ENCODE measurements at places on chromosomes 7 and 10.

- no peak for DNase-seq
These were observed 31.4 kb upstream of the FAM133B start for GRCh38 chr7:92621561-92622023.

DNA sequence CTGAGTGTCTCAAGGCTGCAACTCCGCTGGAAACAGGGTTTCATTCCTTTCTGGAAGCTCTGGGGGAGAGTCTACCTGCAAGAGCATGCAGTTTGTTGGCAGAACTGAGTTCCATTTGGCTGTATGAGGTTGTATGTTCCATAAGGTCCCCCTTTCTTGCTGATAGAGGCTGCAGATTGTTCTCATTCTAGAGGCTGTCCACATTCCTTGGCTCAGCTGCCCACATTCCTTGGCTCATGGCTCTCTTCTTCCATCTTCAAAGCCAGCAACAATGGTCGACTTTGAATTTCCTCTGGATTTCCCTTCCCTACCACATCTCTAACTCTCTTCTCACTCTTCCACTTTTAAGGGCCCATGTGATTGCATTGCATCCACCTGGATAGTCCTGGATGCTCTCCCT is 147.3 kb upstream of the CDCA7L start:
- DNase-seq: no peak

DNA sequence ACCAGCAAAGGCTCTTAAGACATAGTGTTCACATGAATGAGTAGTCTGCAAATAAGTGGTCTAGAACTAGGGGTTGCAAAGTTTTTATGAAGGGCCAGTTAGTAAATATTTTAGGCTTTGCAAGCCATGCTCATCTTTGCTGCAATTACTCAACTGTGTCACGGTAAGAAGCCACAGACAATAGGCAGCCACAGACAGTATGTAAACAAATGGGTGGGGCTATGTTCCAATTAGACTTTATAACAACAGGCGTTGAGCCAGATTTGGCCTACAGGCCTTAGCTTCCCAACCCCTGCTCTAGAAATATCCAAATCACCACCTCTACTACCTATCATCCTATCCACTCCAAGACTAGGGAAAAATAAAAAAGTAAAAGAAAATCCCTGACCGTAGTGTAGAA is 9.2 kb downstream of the IKZF5 start:
- no peak for DNase-seq

GRCh38 chr7:11155883-11156282 is 182.2 kb downstream of the PHF14 start:
- no peak for DNase-seq

GRCh38 chr10:114498413-114499111 is 94.3 kb upstream of the AFAP1L2 start:
- no peak for DNase-seq

DNA sequence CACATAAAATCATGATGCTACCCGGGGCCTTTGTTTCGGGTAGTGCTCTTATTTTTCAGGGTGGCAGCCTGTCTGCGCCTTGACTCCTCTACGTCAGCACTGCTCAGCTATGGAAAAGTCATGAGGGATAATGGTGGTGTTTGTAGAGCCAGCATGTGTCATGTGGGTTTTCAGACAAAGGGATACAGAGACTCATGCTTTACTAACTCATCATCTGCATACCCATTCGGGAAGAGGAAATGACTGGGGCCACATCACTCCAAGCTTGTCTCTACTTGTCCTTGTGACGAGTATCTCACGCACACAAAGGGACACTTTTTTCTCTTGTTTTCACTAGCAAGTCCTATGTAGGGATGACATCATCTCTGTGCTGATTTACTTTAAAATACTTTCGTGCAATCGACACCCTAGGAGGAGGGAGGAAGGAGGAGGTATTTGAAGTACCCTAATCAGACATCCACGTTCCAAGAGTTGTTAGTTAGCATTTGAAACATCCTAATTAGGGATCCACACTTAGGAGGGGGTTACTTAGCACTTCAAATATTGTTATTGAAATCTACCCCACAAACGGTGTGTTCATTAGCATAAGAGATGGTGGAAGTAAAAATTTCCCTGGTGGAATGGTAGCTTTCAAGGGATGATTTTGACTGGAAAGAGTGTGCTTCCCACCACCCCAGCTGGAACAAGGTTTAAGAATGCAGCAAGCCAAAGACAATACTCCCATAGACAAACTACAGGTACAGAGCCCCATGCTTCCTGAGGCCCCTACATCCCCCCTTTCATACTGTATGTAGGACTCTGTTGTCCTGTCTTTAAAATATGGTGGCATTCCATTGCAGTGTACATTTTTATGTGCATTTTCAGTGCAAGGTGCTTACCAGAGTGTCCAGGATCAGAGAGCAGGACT is 52.0 kb downstream of the THNSL1 start:
- DNase-seq: no peak

- DNase-seq: no peak
These were observed 924.5 kb upstream of the MBL2 start for GRCh38 chr10:53697038-53697437.

DNA sequence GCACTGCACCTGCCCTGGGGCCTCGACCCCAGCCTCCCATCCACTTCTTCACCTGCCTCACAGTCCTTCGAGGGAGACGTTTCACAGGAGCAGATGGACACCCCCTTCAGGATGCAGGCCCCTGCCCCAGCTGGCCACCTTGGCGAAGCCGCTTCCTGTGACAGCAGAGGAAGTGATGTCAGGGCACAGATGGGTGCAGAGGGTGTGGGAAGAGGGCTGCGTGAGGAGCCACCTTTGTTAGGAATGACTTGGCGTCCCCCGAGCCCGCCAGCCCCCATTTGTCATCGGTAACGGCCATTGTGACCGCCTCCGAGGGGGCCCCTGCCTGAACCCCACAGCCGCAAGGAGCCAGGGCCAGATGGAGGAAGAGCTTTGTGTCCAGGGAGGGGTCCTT is 47.4 kb upstream of the SLC29A3 start:
- no peak for DNase-seq

GRCh38 chr7:128860158-128861073 is 2.2 kb upstream of the ATP6V1F start:
- no peak for DNase-seq

DNA sequence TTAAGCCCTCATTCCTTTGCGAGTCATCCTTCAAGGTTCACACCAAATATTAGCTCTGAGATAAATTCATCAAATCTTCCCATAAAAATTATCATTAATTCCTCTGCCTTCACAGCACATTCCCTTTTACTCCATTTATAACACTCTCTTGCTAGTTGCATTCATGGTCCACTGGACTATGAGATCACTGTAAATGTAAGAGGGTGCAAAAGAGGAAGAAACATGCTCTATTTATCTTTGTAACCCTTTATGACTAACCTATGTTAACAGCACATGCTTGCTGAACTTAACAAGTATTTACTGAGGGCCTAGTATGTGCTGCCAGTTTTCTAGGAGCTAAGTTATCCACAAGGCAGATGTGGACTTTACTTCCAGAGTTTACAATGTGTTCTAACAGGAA is 86.7 kb upstream of the TMEM168 start:
- no peak for DNase-seq

- DNase-seq: no peak
These were observed 14.4 kb downstream of the TAS2R41 start for GRCh38 chr7:143492043-143492471.

DNA sequence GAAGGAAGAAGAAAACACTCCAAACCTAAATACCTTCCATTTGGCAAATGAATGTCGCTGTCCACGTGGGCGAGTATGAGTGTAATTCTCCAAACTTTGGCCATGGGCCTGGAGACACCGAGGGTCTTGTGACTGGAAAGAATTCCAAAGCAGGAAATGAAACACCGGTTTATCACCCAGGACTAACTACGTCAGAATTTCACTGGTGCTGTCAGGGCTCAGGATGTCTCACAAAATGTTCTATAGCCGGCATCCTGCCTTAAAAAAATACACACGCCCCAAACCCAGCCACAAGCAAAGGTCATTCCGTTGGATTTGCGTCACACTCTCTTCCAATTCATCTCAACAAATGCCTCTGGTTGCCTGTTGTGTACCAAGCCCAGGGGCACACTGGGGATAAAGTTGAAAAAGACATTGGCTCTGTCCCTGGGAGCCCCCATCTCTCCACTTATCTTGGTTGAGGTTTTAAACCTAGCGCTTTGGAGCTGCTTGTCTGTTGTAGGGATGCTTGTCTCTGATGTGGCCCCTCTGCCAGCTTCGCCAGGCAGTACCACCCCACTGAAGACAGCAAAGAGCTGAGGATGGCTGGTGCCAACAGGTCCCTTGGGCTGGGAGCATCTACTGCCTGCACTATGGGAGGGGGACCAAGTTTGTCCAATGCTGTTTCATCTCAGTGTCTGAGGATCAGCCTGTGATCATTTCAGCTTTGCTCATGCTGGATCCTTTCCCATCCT is 31.2 kb downstream of the GSTO2 start:
- DNase-seq: no peak

DNA sequence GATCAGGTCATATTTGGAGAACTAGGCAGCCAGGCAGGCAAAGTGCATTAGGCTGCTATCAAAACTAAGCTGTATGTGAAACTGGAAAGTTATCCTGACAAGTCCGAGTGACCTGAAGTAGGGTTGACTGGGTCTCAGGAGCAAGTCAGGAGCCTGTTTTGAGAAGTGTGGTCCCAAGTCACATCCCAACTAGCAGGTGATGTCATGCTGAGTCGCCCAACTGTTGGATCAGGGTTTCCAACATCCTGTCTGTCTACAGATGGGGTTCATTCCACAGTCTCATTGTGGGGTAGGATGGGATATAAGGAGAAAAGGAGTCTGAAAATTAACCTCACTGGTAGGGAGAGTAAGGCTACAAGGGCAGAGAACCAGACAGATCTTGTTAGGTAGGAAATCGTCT is 27.0 kb downstream of the SLC26A4 start:
- DNase-seq: no peak

All from activated T-cell treated with anti-CD3 and anti-CD28 coated beads for 1 hour (primary cell).